Posterior vena cava (tissue), 2 donors: ENCODE measurements at places on chromosomes 7 and 10.

- DNase-seq = no peak
These were observed 77.2 kb downstream of the CDH23 start for GRCh38 chr10:71473671-71474599.

DNA sequence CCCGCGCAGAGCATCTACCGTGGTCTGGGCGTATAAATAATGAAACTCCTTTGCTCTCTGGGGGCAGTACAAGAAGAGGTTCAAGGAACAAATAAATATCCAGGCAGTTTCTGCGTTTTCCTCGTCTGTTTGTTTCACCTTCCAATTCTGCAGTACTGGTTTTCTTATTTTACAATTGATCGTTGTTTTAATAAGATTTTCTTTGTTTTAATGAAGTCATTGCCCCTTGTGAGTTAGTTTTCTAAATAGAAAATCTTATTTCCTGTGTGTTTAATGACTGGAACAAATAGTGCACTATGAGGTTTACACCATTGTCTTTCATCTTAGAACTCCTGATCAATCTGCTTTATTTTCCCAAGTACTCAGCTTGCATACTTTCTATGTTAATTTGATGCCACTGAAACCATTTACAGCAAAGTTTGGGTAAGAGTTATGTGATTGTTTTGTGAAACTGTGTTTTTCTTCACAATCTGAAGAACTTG, 1.2 kb downstream of the PLEKHA1 start:
- DNase-seq = no peak

DNA sequence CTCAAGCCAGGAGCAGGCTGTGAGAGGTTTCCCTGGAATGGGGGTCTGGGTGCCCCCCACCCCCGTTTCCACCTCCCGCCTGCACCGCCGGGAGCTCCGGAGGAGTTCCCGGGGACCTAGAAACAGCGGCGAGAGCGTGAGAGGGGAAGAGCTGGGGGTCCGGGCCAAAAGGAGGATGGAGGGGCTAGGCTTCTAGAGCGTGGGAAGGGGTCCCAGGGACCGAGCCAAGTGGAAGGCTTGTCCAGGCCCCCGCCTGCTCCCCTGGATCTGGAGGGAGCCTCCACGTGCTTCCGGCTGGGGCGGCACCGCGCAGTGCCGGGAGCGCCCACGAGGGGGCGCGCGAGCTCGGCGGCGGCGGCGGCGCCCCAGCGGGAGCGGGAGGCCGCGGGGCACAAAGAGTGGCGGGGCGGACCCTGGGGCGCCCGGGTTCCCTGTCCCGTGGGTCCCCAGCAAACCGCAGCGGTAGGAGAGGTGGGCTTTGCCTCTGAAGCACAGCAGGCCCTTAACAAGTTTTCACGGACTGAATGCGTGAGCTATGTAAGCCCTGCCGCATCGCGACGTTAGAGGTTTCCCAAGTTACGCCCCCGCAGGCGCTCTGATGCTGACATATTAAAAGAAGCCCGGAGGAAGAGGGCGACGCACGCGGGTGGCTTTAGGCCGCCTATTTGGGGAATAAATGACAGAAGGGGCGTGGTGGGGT, 104.4 kb upstream of the LRRC4 start:
- no peak for DNase-seq

GRCh38 chr7:156492170-156492569, 148.4 kb upstream of the RNF32 start:
- no peak for DNase-seq

DNA sequence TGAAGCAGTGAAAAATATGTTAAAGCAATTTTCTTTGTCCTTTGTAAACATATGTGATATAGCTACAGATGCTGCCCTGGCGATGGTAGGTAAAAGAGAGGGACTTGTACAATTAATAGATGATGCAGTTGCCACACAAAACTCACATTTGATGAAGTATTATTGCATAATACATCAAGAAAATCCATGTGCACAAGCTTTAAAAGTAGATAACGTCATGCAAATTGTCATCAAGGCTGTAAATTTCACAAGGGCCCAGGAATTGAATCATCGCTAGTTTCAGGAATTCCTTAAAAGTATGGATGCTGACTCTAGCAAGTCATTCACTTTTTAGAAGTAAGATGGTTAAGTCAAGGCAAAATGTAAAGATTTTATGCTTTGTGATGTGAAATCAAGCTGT, 10.0 kb downstream of the CYP3A5 start:
- no peak for DNase-seq

- DNase-seq = no peak
These were observed 74.6 kb downstream of the PAXIP1 start for GRCh38 chr7:154928136-154929005.

- no peak for DNase-seq
These were observed 9.5 kb downstream of the MNX1 start for GRCh38 chr7:157000741-157001653.

DNA sequence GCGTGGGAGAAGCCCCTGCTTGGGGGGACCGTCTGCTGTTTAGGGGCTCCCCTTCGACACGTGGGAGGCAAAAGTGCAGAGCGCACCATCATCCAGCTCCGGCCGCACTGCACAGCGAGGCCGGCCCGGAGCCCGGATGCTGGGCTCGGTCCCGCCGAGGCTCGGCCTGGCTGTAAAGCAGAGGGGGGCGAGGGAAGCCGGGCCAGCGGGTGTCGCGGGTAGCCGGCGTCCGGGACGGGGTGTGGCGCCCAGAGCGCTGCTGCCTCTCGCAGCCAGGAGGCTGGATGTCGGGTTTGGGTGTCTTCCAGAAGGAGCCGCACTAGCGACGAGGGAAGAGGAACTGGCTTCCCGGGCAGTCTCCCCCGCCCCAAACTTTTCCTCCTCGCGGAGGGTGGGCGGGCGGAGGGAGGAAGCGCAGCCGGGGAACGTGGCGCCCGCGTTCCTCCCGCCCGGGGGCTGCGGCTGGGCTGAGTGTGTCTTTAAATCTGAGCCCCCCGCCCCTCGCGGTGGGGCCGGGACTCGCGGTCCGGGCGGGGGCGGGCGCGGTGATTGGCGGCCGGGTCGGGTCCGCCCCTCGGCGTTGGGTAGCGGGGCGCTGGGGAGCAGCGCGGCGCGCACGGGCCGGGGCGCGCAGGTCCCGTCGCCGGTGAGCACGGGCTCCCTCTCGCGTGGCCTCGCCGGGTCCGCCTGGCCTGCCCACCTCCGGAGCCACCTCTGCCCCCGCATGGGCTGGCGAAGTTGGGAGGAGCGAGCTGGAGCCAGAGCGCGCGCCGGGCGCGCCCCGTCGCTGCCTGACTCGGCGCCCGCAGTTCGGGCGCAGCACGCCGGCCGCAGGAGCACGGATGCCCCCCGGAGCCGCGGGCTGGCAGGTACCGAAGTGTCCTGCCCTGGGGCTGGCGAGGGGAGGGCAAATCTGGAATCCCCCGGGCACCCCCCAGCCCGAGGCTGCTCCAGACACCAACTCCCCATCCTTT, at the start of gene PALD1:
TSS of gene PALD1 (plus strand) at position 577 of the 974 bp plus-strand sequence. CDS start 47,185 bp downstream, outside the sequence.
- peak; percentile 90 for DNase-seq

GRCh38 chr7:67875558-67875957, 878.9 kb downstream of the TYW1 start:
- DNase-seq = no peak

DNA sequence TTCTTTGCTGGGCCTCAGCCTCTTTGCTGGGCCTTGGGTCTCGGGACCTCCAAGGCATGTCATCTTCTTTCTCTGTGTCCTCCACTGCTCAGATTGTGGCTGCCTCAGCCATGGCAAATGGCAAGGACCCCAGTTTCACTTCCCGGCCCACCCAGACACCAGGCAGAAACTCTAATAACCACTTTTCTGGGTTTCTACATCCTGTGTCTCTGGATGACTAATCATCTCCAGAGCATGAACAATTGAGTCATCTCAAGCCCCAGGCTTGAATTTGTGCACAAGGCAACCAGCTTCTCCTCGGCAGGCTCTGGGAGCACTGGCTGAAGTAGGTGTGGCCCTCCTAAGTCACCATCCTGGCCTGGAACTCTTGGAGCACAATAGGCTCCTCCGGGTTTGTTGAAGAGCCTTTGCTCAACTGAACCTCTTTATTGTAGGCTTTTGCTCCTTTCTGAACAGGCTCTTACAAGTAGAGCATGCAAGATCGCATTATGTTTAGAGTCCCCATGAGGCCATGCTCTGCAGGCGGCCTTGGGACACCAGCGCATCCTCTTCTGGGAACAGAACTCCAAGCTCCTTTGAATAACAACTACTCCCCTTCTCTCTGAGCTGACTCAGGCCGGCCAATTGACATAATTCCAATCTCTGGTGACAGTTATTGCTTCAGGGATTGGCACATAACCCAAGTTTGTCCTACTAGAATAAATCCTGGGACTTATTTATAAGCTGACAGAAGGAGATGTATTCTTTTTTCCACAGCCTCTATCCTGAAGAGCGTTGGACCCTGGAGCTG, 218.1 kb downstream of the WDR11 start:
- DNase-seq = no peak

- DNase-seq = no peak
These were observed 21.5 kb downstream of the ALOX5 start for GRCh38 chr10:45395554-45395953.

DNA sequence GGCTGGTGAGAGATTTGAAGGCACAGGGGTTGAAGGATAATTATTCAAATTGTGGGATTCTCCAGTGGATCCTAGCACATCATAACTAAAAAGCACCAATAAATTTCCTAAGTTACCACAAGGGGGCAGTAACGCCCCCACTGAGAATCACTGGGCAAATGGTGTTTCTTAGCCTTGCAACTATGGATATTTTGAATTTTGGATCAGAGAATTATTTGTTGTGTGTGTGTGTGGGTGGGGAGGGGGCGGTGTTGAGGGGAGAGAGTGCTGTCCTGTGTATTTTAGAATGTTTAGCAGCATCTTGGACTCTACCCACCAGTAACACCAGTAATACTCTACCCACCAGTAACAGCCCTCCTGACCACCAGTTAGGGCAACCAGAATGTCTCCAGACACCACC, 63.3 kb upstream of the PRKG1 start:
- no peak for DNase-seq

DNA sequence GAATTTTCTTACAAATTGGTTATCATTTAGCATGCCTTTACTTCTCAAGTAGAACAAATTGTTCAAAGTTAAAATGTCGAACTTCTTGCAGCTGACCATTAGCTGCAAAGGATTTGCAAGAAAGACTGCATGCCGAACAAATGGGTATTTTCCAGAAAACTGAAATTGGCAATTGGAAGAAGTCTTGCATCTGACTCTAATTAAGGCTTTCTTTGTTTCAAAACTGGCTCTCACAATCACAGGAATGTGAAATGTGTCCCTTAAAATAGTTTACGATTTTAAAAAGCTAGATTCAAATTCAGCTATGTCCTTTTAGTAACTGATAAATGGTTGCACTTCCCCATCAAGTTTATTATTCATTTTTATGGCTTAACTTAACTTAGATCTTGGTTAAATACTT, 207.9 kb downstream of the ARL4A start:
- no peak for DNase-seq

GRCh38 chr10:61633665-61634064, 29.1 kb upstream of the CABCOCO1 start:
- no peak for DNase-seq

DNA sequence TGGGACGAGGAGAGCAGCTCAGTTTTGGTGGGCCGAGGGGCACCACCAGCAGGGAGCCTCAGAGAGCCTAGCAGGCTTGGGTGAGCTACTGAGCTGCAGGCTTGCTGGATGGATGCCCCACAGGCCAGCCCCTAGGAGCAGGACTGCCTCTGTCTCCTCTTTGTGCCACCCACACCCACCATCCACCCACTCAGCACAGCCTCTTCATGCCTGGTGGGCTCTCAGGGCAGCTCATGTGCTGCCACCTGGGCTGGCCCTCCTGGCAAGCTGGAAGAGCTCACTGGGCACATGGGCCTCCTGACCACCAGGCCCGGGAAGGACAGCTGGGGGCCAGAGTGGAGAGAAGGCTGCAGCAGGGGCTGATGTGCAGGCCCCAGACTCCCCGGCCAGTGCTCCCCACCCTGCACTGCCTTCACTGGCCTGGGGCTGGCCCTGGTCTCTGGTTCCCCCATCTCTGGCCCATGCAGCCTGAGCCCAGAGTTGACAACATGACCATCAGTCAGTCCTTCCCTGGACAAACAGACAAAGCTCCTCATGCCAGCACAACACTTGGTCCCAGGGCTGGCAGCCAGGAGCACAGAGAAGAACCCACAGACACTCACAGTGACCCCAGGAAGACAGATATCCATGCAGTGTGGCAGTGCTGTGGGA, 8.2 kb downstream of the RASGEF1A start:
- peak; percentile 67 for DNase-seq

DNA sequence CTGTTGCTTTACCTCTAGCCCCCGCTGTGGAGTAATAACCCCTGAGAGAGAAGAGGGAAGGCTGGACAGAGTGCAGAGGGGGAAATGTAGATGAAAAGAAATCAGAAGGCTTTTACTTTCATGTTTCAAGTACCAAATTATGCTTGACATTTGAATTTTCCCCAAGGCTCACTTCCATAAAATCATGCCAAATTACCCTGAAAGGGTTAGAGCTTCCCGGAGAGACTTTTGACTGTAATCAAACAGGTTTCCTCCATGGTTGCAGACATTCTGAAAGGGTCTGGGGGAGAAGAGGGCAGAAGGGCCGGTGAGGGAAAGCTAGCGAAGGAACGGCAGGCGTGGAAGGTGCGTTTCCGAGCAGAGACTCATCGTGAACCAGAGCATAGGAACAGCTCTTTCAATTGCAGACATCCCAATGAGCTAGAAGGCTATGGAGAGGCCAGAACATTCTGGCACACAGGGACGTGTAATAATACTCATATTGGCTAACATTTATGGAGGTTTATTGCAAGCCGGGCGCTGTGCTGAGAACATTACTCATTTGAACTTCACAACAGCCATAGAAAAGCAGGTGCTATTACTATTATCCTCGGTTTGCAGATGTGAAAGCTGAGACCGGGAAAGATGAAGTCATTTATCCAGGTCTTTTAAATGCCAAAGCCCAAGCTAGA, 620.8 kb upstream of the AUTS2 start:
- no peak for DNase-seq

DNA sequence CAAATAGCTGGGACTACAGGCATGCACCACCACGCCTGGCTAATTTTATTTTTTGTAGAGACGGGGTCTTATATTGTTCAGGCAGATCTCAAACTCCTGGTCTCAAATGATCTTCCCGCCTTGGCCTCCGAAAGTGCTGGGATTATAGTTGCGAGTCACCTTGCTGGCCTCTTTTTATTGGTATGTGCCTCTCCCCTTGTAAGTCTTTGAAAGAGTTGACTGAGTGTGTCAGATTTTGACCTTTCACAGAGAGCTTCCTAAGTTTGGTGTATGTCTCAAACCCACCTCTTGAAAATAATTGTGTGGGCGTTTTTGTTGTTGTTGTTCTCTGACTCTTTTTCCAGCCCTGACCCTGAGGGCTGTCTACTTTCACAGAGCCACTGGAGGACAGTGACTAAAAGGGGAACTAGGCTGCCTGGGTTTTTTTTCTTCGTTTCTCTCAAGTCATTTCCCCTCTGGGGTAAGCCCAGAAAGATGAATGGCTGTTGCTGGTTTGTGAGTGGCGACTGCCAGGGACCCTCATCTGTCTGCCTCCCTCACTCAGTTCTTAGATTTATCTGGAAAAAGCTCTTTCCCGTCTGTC, 262.8 kb downstream of the ZEB1 start:
- no peak for DNase-seq

GRCh38 chr10:79237454-79238157, 109.7 kb upstream of the PPIF start:
- DNase-seq = no peak
